ENCODE measurements at places on chromosomes 12 and 14.
A peak's percentile ranks its signal among the peaks of the same experiment; 100 is the strongest.

DNA sequence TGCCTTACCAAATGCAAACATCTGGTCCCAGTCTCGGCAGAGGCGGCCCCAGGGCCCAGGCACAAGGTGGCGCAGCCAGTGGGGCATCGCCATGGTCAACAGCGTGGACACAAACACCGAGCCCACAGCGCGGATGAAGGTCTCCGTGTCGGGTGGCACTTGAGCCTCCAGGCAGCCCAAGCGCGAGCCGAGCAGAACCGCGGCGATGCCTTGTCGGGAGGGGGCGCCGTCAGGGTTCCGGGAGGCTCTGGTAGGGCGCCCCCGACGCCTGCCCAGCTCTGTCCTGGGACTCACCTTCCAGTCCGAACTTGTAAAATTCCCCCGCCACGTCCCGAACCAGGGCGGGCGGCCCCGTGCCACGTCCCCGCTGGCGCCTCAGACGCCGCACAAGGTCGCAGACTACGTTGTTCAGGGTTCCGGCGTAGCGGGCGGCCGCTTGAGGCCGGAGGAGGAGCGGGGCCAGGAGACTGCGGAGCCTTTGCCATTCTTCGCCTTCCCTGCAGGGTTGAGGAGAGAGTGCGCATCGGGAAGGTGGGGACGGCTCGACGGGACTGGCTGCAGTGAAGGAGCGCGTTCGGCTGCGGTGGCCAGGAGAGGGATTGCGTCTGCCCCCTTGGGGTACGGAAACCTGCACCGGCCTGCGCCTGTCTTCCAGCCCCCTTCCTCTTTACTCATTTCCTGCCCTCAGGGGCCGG is 1.7 kb downstream of the CYP27B1 start:
- DNase-seq, result peak; percentile 45

DNA sequence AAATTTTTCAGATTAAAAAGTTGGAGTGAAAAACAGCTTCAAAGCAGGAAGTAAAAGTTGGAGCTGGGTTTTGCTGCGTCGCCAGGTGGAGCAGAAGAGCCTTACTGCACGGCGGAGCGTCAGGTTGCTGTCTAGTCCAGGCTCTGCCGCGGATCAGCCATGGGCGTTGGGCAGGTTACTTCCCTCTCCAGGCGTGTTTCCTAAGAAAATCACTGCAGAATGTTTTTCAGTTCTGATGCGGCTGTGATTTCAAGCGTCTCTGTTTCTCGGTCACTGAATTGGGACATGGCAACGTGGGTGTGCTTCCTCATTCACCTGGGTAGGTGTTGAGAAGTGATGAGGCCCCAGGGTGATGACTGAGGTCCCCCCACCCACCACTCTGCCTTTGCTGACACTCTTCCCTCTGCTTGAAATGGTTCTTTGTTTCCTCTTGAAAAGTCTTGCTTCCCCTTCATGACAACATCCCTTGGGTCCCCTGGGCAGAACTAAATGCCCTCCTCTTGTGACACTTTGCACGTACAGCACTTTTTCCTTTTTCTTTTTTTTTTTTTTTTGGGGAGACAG is 7.6 kb downstream of the EVL start:
- no peak for DNase-seq

- no peak for DNase-seq
Observed at GRCh38 chr14:54882521-54882920, 20.1 kb downstream of the GCH1 start.

DNA sequence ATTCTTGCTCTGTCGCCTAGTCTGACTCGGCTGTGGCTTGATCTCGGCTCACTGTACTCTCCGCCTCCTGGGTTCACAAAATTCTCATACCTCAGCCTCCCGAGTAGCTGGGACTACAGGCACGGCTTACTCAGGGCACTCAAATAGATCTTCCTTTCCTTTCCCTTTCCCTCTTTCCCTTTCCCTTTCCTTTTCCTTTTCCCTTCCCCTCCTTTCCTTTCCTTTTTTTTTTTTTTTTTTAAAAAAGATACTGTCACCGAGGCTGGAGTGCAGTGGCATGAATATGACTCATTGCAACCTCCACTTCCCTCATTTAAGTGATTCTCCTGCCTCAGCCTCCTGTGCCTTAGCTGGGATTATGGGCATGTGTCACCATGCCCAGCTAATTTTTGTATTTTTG is 86.0 kb downstream of the AEBP2 start:
- peak; percentile 14 for DNase-seq

DNA sequence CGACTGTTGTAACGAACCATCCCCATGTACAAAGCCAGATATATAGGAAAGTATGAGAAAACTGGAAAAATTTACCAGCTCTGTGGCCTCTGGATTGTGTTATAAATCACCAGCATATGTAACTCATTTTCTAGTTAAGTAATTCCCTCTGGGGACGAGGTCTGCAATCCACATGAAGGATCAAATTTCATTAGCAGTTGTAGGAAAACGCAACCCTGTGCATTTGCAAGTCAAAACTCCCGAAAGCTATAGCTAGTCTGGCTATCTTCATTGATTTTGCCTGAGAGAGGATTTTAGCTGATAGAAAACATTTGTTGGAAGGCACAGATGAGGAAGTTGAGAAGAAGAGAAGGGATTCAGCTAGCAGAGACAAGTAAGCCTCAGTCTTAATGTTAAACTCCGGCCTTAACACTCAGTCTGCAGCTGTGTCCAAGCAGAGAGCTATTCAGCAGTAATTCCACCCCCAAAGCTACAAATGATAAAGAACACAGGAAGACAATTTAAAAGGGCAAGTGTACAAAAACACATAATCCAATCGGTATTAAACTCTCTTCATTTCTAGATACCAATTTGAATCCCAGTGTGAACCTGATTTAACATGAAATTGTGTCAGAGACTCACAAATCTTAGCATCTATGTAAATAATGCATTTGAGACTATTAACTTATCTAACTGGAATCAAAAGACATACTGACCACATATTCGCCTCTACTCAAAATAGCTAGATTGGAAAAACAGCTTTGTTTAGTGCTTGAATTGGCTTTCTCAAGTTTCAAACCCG is 54.2 kb upstream of the CERS5 start:
- DNase-seq, result peak; percentile 62

DNA sequence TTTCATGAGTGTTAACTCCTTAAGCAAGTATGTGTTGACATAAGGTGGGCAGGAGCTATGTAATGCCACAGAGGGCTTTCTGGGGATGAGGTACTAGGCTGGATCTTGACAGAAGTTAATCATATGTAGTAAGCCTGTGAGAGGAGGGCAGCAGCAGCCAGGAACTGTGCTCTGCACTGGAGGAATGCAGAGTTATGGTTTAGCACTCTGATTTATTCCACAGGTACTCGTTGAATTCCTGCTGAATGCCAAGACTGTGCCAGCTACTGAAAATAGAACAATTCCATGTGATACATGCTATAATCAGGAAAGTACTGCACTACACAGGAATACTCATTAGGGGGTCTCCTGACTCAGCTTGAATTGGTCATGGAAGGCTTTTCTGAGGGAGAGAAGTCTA is 58.7 kb downstream of the SUSD6 start:
- DNase-seq, result no peak

DNA sequence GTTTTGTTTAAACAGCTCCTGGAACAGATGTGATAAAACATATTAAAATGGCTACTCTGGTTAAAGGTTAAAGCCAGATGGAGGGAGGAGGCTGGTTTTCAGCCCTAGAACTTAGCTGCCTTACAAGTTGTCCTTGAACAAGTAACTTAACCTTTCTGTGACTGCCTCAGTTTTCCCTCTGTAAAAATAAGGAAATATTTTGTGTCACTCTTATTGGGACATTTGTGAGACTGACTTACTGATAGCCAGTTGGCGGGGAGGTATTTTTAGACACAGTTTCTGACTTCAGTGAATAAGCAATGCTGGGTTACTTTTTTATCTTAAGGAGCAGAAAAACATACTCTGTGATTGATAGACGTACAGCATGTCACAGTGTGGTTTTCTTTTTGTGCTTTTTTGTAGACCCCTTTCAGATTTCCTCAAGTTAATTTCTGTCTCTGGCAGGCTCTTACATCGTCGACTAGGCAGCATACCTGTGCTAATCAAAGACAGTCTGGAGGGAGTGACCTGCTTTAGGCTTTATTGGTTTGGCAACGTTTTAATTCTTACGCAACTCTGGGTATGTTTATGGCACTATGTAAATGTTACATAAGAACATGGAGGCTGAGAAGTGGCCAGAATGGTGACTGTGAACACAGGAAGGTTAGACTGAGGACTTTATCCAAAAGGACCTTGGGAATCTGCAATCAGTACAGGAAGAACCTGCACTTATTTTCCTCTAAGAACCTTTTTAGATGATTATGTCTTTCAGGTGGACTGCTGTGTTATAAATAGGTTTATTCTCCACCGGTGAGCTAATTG is 3.3 kb downstream of the ACVR1B start:
- no peak for DNase-seq

DNA sequence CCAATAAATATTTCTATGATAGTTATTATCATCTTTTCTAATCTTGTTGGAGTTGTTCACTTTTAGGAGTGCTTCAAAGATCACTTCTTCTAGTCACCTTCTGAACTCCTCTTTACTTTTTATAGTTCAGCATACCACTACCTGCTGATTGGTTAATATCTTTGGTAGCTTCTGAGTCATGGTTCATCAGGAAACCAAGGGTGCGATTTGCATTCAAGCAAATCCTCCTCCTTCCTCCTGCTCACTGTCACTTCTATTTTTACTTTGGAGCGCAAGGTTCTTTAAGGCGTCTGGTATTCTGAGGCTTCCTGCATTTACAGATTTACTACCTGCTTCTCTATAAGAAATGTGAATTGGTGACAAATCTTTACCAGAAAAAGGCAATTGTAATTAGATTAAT is 24.0 kb downstream of the SYT1 start:
- DNase-seq, result peak; percentile 90

DNA sequence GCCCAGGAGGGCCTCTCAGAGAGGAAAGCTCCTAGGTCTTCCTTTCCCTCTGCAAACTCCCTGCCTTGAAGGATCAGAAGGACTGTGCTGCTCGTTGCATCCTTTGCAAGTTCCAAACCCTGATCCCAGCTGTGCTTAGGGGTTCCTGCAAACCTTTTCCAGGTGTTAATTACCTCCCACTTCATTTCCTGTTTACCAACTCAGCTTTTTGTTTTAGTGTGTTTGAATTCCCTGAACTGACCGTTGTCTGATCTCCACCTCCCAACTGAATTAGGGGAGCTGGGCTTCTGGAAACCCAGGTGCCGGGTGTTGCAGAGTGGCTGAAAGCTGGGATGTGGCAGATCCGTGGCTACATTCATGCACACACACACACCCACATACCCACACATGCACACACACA is 20.6 kb upstream of the BDKRB1 start:
- DNase-seq, result no peak

GRCh38 chr14:50559990-50560930 is at the start of gene ATL1:
Gene ATL1 (plus strand): TSS chr14:50560145. CDS start chr14:50560266, 121 bp downstream.
- DNase-seq, result no peak

- DNase-seq, result no peak
Observed at GRCh38 chr12:11953523-11953922, 117.2 kb upstream of the BCL2L14 start.

DNA sequence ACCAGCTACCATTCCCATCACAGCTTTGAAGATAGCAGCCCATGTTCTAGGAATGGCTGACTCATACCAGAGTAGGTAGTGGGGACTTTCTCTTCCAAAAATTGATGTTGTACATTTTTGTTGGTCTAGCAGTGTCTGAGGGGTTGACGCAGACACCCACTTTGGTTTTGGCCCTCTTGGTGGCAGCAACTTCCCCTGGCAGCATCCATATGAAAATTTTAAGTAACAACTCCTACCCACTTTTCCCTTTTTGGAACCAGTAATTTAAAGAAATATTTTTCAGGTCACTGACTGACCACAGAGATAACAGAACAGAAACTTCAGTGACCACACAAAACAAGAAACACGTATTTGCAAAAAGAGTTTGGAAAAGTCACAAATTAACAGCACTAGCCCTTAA is 162.0 kb upstream of the TMCC3 start:
- no peak for DNase-seq

- no peak for DNase-seq
Observed at GRCh38 chr14:21735639-21736307, 62.2 kb upstream of the OR4E1 start.

Measured in Caki2 (cell line).